ENCODE measurements at places on chromosomes 2 and 18. TPM values are rescaled to one million over a fixed set of nuclear protein-coding genes. Genes with fewer than 3 reads are reported as not detected.

METTL4 gene
- 12.2 TPM for total RNA-seq

IFT172 gene
- total RNA-seq = 28.5 TPM

PTPRM gene
- total RNA-seq = 42.9 TPM

TDRD15 gene
- not detected for total RNA-seq

LMAN1 gene
- 170 TPM for total RNA-seq

All from fibroblast of lung (primary cell).